CD4-positive, alpha-beta T cell (primary cell): ENCODE measurements at places on chromosomes 16 and 17.

GRCh38 chr17:48134912-48135480 lies 27.4 kb downstream of the SNX11 start:
- DNase-seq = no peak

GRCh38 chr17:59406808-59407381 lies 75.4 kb downstream of the YPEL2 start:
- no peak for DNase-seq

DNA sequence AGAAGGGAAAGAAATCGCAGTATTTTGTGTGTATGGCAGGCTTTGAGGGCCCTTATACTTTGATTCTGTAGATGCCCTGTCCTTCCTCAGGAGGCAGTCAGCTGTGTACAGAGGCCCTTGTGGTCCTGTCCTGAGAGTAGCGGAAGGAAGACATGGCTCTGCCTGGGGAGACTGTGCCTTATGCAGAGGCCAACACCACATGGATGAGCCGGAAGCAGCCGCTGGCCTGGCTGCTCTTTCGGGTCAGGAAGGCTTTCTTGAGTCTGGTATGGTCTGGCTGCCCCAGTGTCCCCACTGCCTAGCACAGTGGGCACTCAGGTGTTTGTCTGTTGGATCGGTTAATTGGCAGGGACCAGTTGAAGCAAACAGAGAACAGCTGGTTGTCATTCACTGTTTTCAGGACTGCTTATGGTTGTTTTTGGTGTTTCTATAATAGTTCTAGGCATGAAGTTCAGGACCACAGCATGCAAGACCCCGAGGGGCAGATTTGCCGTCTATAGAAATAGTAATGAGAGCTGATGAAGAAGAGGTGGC lies 12.4 kb downstream of the USP10 start:
- no peak for DNase-seq

GRCh38 chr17:74923538-74924249 lies 379 bp upstream of the OTOP2 start:
- DNase-seq = peak; percentile 65

GRCh38 chr16:71408536-71408935 lies 33.3 kb downstream of the TLE7 start:
- no peak for DNase-seq

DNA sequence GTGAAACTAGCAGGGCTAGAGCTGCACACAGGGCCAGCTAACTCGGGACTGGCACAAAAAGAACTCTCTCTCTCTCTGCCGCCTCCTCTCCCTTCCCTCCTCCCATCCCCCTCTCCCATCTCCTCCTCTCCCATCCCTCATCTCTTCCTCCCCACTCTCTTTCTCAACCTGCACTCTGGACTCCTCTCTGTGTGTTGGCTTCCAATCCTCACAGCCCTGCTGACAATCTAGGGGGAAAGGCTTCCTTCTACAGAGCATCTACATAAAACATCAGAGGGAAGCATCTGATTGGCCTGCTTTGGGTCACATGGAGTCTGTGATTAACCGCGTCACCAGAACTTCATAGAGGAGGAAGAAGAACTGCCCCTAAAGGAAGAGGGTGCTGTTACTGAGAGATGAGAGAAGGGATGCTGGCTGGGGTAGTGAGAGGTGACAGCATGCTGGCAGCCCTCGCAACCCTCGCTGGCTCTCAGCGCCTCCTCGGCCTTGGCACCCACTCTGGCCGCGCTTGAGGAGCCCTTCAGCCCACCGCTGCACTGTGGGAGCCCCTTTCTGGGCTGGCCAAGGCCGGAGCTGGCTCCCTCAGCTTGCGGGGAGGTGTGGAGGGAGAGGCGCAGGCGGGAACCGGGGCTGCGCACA lies 12.8 kb upstream of the ZFP90 start:
- no peak for DNase-seq

GRCh38 chr16:74747-75334 lies 2.4 kb upstream of the RHBDF1 start:
- no peak for DNase-seq

DNA sequence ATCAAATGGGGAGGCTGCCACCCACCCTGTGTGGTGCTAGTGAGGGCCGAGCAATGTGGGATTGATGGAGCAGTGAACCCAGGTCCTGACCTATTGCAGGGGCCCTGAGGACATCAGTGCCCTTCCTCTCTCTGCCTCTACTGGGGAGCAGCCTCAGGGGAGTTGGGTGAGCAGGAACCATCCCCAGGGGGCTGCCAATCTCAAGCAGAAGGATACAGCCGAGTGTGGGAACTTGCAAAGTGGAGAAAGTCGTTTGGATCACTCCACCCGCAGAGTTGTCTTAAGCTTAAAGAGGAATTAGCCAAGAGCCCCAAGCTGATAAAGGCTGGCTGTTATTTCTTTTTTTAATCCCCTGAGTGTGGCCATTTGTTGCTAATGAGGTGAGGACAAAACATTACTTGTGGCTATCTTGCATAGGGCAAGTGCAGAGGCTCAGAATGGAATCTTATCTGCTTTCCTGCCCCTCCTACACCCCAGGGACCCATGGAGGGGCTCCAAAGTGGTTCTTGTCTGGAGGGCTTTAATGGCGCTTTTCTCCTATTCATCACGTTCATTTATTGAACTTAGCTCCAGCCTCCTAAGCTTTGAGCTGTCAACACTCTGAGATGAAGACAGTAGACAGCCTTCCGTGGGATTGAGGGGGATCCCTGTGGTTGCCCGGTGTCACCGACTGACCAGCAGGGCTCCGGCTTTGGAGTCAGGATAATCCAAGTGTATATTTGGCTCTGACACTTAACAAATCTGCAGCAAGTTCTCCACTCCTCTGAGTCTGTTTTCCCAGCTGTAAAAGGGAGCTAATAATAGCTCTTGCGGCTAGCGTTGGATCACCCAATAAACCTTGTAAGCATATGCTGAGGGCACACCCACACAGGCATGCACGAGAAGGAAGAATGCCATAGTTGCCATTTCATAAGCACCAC lies 45.1 kb downstream of the MYH11 start:
- DNase-seq = no peak

DNA sequence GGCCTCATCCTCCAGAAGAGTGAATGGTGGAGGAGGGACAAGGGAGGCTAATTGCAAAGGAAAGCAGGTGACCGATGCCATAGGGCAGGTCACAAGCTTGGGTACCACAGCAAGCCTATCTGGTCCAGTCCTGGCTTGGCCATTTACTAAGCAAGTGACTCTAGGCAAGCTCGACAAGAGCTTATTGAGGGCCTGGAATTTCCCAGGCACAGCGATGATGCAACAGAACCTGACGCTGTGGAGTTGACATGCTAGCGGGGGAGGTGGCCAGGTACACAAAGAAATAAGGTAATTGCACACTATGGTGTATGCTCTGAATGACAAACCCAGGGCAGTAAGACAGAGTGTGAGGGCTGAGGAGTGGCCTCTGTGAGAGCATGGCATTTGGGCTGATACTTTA lies 98.5 kb downstream of the PGS1 start:
- no peak for DNase-seq

GRCh38 chr17:34645594-34645993 lies 66.2 kb downstream of the TMEM132E start:
- DNase-seq = no peak

- DNase-seq = no peak
Measured at GRCh38 chr16:12315330-12316136, 339.0 kb downstream of the SNX29 start.

- peak; percentile 63 for DNase-seq
Measured at GRCh38 chr16:68069511-68070248, 15.5 kb upstream of the NFATC3 start.

- DNase-seq = no peak
Measured at GRCh38 chr16:61823326-61823725, 212.9 kb downstream of the CDH8 start.

- peak; percentile 77 for DNase-seq
Measured at GRCh38 chr16:80804056-80804525, 307 bp downstream of the CDYL2 start.

GRCh38 chr17:81067391-81067811 lies 32.5 kb downstream of the BAIAP2 start:
- DNase-seq = no peak

GRCh38 chr16:57316390-57317017 lies 32.0 kb upstream of the PLLP start:
- no peak for DNase-seq

DNA sequence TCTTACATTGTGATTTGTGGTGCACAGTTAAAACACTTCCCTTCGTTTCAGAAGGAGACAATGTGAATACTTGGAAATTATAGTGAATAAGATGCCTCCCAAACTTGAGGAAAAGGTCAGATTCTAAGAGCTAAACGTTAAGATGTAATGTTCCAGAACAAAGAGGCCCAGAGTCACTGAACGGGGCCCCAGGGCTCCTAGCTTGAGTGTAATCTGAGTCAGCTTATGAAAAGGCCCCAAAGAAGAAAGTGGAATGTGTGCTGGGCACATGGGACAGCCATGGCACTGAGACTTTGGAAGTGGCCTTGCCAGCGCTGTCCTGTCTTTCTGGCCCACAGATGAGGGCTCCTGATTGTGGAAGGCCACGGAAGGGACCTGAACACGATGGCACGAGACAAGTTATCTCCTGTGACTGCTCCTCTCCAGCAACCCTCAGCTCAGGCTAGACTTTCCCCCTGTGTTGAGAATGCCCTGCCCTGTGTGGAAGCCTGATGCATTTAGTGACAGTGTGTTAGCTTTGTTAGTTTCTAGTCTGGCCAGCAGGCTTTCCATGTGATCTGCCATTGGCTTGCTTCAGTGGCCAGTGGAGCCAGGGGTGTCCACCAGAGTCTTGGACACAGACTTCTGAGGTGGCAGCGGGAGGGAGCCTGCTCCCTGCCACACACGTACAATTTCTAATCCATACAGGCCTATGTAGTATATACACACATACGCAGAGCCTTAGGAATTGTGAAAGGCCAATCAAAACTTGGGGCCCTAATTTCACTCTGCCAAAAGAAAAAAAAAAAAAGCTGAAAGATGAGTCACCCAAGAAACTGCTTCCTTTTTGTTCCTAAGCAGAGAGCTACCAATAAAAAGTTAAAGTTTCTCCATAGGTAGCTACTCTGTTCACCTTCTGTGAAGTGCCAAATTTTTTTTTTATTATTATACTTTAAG lies 13.1 kb downstream of the SPATA33 start:
- no peak for DNase-seq

GRCh38 chr16:55473587-55473986 lies 5.4 kb upstream of the MMP2 start:
- no peak for DNase-seq

DNA sequence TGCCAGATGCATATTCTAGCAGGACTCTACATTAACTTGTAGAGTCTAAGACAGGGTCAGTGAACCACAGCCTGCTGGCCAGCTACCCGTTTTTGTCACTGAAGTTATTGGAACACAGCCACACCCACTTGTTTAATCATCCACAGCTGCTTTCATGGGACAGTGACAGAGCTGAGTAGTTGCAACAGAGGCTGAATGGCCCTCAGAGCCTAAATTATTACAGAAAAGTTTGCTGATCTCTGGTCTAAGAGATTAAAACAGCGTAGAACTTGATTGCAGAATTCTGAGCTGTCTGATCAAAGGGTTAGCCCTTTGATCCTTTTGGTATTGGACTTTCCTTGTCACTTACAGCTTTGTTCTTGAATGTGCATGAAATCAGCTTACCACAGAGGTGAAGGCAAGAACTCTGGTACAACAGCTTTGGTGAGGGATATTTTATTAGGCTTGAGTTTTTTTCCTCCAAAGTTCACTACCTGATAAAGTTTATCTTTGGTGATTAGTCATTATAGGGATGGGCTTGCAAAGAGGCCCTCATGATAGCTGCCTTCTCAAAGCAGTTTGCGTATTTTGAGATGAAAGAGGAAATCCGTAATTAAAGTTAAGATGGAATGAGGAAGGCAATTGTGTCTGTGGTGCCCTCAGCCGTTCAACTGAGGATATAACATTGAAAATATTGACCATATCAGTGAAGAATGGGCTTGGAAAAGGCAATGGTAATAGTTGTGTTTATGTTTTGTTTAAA lies 23.6 kb downstream of the ALDH3A2 start:
- no peak for DNase-seq

DNA sequence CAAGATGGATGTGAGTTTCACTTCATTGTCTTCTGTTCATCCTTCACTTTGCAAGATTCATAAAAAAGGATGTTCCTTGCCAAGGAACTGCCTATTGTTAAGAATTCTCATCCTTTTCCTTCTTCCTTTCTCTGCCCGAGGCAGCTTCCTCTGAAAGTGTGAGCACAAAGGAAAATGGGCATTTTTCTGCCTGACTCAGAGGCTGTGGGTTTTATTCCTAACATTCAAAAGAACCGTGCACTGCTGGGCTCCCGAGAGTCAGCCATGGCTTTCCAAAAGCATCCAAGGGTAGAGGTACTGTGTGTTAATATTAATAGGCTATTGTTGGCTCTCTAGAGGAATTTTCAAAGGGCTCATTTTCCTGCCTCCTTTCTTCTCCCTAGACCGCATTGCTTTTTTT lies 289.4 kb downstream of the ABCC12 start:
- DNase-seq = no peak

DNA sequence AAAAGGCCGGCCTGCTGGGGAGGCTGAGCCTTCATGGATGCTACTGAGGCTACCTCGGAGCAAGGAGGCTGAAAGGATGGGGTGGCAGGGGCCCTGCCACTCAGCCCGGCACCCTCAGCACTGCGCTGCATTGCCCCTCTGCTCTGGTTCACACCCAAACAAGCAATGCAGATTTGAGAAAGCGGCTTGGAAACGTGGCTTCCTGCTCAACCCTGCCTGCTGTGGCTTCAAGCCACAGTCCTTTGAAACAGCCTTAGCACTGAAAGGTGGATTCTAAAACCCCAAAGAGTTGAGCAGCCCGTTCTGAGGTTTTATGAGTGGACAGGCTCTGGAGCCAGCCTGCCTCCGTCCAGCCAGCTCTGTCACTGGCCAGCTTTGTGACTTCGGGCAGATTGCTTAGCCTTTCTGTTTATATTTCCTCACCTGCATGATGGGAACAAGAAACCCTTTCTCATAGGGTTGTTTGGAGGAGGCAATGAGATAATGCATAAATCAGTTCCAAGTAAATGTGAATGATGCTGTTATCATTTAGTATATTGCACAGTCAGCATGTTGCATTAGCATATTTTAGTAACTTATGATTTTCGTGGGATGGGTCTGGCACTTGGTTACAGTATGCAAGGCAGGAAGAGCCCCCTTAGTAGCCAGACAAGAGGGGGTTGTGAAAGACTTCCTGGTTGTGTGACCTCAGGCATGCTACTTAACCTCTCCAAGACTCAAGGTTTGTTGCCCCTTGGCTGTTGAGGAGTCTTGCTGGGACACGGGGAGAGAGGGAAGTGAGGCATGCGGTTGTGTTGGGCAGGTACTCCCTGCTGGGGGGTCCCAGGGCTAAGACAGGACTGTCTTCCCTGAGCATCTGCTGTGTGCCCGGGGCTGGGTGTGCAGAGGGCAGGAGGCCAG lies 23.6 kb downstream of the CRISPLD2 start:
- DNase-seq = no peak

GRCh38 chr17:47243737-47244598 lies 9.7 kb upstream of the ITGB3 start:
- DNase-seq = no peak

GRCh38 chr17:50843150-50843905 lies 7.9 kb downstream of the WFIKKN2 start:
- DNase-seq = no peak

- no peak for DNase-seq
Measured at GRCh38 chr17:77304746-77305473, 164.1 kb downstream of the SEC14L1 start.

- no peak for DNase-seq
Measured at GRCh38 chr17:6064868-6065267, 5.3 kb upstream of the WSCD1 start.
